ENCODE measurements at places on chromosomes 6 and 20.
A peak's percentile ranks its signal among the peaks of the same experiment; 100 is the strongest.

GRCh38 chr6:137989664-137990063, 117.6 kb downstream of the PERP start:
- DNase-seq: no peak

DNA sequence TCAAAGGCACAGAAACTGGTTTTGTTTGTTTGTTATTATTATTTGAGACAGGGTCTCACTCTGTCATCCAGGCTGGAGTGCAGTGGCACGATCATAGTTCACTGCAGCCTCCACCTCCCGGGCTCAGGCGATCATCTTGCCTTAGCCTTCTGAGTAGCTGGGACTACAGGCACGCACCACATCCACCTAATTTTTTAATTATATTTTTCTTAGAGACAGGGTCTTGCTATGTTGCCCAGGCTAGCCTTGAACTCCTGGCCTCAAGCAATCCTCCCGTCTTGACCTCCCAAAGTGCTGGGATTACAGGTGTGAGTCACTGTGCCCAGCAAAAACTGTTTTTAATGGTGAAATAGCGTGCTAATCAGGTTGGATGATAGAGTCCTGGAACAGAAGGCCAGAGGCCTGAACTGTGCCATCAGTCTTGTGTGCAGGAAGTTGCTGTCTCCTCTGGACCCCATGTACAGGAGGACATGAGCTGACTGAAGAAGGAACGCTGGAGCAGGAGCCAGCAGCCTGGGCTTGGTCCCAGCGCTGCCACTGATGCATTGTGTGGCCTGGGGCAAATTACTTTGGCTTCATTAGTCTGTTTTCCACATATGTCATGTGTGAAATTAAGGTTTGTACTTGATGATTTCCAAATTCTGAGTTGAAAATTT, 4.9 kb downstream of the TM9SF4 start:
- DNase-seq: no peak

DNA sequence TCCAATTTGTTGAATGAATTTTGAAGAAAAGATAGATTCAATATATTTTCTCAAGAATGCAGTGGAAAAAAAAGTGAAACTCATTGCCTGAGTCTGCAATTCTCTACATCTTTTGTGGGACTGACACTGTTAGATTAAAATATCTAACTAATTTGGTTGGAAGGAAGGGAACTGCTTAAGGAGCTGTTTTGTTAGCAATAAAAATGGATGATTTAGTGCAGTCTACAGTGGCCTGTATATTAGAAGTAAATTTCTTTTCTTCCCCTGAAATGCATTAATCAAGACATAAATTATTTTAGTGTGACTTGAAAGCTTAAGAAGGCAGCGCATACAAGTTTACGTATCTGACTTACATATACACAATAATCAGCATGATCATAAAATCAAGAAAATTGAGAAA, 1332.6 kb downstream of the EPHA7 start:
- peak; percentile 22 for DNase-seq

GRCh38 chr6:160088069-160088783, 33.4 kb upstream of the SLC22A1 start:
- DNase-seq: peak; percentile 22

GRCh38 chr6:117446861-117447260, 21.1 kb upstream of the ROS1 start:
- no peak for DNase-seq

DNA sequence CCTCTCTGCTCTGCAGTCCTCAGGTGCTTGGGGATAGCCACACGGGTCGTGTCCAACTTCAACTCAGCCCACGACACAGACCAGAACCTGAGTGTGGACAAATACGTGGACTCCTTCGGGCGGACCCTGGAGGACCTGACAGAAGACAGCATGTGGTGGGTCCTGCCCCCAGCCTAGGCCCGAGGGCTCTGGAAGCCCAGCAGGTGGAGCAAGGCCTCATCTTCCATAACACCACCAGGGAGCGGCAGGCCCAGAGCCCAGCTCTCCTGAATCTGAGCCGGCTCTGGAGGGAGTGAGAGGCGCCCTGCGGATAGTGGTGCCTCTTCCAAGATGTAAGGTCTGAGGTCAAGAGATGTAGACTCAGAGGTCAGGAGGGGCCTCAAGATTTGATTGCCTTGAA, 19.6 kb downstream of the TGM6 start:
- no peak for DNase-seq
